Activated T-cell treated with anti-CD3 and anti-CD28 coated beads, Interleukin-2, amount 50 U/mL, for 48 hours (primary cell): ENCODE measurements at places on chromosomes 6 and 20.

DNA sequence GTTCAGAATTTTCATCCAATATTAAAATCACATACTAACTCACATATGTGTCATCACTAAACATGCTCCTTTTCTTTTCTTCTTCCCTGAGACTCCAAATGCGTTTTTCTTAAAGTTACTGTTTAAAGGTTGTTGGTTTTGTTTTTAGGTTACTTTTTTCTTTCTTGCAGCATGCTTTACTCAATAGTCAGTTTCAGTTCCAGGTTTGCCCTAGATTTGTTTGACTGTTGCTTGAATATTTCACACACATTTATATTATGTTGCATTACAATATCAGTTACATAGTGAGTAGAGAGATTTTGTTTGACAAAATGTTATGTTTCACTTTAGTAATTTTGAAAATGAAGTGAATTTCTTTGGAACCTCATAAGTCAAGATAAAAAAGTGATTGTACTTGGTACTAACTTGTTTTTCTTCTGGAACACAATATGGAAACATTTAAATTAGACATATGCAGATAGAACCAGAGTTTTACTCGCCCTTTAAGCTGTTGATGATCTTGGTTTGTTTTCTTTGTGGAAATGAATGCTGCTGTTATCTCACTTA lies 27.3 kb downstream of the FNDC1 start:
- no peak for DNase-seq

- no peak for DNase-seq
These were observed 113.7 kb upstream of the BCLAF1 start for GRCh38 chr6:136403110-136403980.

- DNase-seq: no peak
These were observed 376.6 kb downstream of the DHX35 start for GRCh38 chr20:39338469-39339376.

- DNase-seq: no peak
These were observed 273.5 kb downstream of the PKHD1 start for GRCh38 chr6:51813904-51814303.

GRCh38 chr6:143691900-143692636 lies 14.3 kb downstream of the PHACTR2 start:
- no peak for DNase-seq

DNA sequence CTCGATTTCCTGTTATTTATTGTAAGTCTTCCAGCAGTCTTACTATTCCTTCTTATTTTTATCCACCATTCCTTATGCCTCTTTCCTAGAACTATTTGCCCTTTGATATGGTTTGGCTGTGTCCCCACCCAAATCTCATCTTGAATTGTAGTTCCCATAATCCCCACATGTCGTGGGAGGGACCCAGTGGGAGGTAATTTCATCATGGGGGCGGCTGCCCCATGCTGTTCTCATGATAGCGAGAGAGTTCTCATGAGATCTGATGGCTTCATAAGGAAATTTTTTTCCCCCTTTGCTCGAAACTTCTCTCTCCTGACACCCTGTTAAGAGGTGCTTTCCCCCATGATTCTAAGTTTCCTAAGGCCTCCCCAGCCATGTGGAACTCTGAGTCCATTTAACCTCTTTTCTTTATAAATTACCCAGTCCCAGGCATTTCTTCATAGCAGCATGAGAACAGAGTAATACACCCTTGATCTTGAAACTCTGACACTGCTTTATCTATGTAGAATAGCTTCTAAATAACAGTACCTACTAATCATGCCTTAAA lies 48.8 kb downstream of the PLN start:
- peak; percentile 11 for DNase-seq

DNA sequence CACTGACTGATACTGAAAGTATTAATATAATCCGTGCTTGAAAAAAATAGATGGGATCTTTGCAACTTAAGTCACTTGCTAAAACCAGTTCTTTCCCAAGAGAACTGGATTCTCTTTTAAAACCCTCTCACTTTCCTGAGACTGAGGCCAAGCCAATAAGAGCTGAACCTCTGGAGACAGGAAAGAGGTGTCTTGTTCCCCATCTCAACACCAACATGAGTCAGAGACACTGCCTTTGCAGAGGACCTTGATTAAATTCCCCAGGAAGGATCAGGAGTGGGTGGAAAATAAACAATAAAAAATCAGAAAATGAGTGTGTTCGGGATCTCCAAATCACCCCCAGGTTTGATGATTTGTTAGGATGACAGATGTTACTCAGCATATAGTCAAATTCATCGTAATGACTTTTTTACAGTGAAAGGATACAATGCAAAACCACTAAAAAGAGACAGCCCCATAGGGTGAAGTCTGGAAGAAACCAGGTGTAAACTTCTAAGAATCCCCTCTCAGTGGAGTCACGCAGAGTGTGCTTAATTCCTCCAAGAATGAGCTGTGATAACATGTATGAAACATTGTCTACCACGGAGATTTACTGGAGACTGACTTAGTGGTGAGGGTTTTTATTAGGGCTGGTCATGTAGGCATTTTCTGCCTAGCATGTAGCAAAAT lies 122.8 kb upstream of the BEND3 start:
- no peak for DNase-seq

- no peak for DNase-seq
These were observed 28.2 kb upstream of the NOP56 start for GRCh38 chr20:2624190-2624589.

DNA sequence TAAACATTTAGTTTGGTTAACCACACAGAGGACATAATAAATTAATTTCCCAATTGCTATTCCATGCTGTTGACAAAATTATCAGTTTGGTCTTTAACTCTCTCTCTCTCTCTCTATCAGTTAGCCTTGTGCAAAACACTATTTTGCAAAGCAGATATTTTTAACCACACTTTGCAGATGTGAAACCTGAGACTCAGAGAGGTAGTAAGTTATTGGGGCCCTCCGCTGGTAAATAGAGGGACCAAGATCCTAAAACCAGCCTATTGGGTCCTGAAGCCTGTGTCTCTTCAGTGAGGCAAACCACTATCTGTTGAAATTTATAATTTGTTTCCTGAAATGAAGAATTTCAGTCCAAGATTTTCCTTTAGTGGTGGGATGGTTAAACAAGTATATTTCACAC lies 231.0 kb downstream of the SOD2 start:
- no peak for DNase-seq
